MCF 10A (cell line): ENCODE measurements at places on chromosomes 13 and 19. TPM values are rescaled to one million over a fixed set of nuclear protein-coding genes. Genes with fewer than 3 reads are reported as not detected.
A peak's percentile ranks its signal among the peaks of the same experiment; 100 is the strongest.

The SIAH3 gene
- not detected in 2 replicates for total RNA-seq

The F10 gene
- not detected in 2 replicates for total RNA-seq

The KLK4 gene
- total RNA-seq: not detected in 2 replicates

The MYO16 gene
- total RNA-seq: not detected in 2 replicates

The ZNF569 gene
- total RNA-seq: 3.4 and 3.9 TPM in 2 replicates

The KLK8 gene
- not detected in 2 replicates for total RNA-seq

The IZUMO2 gene
- total RNA-seq: not detected in 2 replicates

The TTC9B gene
- total RNA-seq: not detected in 2 replicates

The SLC5A5 gene
- not detected in 2 replicates for total RNA-seq

GRCh38 chr19:8397746-8398310, 7.7 kb downstream of the RAB11B start:
- DNase-seq: no peak

DNA sequence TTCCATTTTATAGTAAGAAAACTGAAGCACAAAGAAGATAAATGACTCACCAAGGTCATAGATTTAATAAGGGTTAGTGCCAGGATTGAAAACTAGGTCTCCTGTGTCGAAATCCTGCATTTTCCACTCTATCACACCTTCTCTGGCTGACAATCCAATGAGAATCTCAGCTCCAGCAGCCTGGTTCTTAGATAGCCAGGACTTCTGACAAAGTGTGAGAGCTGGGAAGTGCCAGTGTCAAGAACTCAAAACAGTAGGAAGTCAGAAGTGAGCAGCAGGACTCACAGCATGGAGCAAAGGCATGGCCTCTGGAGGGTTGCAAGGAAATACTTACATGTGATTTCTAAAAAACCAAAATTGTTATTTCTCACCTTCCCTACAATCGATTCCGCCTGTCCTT, 24.3 kb downstream of the KCTD12 start:
- DNase-seq: peak; percentile 41

GRCh38 chr19:21823224-21823623, 12.8 kb downstream of the ZNF43 start:
- no peak for DNase-seq

DNA sequence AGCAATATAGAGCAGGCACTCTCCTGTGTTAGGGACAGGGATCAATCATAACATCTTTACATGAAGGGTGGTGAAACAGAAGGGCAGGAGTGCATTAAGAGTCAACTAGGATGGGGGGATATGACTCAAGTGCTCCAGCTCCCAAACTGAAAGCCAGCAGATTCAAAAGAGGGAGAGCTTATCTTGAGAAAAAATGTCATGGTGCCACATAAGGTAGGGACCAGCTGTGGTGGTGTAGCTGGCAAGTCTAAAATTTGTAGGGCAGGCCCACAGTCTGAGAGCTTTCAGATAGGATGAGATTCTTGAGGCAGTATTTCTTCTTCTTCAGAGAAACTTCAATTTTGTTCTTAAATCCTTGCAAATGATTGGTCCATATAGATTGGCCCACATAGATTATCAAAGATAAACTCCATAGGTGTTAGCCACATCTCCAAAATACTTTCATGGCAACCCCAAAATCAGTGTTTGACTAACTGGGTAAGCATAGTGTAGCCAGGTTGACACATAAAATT, 19.1 kb downstream of the DNAJC15 start:
- no peak for DNase-seq

- no peak for DNase-seq
Observed at GRCh38 chr19:15313649-15314279, 18.6 kb downstream of the BRD4 start.

DNA sequence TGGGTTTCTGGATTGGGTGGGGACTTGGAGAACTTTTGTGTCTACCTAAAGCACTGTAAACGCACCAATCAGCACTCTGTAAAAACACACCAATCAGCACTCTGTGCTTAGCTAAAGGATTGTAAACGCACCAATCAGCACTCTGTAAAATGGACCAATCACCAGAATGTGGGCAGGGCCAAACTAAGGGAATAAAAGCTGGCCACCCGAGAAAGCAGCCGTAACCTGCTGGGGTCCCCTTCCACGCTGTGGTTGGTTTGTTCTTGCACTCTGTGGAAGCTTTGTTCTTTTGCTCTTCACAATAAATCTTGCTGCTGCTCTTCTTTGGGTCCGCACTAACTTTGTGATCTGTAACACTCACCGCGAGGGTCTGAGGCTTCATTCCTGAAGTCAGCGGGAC, 37.3 kb downstream of the LIG4 start:
- no peak for DNase-seq

- peak; percentile 77 for DNase-seq
Observed at GRCh38 chr19:37932985-37933936, 26.3 kb downstream of the SIPA1L3 start.

- DNase-seq: no peak
Observed at GRCh38 chr19:6503407-6504201, 1.5 kb upstream of the TUBB4A start.

- DNase-seq: no peak
Observed at GRCh38 chr13:68030152-68030809, 800.1 kb upstream of the PCDH9 start.

- peak; percentile 94 for DNase-seq
Observed at GRCh38 chr19:14366529-14366928, 14.7 kb upstream of the ADGRE5 start.

DNA sequence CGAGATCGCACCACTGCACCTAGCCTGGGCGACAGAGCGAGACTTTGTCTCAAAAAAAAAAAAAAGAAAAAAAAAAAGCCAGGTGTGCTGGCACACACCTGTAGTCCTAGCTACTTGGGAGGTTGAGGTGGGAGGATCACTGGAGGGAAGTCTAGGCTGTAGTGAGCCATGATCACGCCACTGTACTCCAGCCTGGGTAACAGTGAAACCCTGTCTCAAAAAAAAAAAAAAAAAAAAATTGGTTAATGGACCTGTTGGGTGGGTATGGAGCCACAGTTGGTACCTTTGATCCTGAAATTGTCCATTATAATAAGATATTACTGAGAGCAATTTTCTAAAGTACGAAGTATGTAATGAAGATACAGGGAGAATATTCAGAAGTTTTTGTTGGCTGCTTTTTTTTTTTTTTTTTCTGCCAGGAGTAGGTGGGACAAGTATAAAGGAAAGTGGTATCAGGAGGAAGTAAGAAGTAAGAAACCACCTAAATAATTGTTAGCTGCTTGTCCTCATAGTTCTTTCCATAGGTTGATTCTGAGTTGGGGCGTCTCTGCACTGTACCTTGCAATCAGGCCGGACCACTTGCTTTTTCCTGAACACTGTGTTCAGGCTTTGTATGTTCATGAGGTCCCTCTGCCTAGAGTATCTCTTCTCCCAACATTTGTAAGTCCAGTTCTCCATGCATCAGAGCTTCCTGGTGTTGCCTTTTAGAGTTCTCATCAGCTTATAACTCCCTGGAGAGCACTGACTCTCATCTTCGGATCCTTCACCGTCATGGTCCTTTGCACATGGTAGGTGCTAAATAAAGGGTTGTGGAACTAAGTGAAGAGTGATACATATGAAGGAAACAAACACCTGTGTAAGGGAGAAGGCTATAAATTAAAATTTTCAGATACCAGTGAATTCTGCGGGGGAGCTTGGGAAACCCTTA, 31.7 kb downstream of the ARHGAP35 start:
- DNase-seq: no peak

- DNase-seq: no peak
Observed at GRCh38 chr13:25468325-25469168, 96.8 kb downstream of the ATP8A2 start.

- no peak for DNase-seq
Observed at GRCh38 chr13:35057858-35058257, 115.8 kb downstream of the NBEA start.

DNA sequence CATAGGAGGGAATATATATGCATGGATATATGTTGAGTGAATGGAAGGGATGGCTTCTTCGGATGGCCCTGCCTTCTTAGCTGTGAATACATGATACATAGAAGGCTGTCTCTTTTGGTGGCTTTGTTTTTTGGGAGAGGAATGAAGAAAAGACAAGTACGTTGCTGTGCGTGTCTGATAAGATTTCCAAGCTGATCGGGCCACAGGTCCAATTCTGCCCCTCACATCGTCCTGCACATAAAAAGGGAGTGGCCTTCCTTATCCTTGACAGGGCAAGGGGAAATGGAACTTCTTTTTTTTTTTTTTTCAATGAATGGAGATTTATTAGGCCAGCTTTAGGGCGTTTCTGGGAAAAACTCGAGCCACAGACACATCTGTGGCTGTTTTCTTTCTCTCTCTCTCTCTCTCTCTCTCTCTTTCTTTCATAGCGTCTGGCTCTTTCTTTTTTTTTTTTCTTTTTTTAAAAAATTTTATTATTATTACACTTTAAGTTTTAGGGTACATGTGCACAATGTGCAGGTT, 103.8 kb upstream of the SPATA13 start:
- no peak for DNase-seq

- peak; percentile 46 for DNase-seq
Observed at GRCh38 chr13:76917095-76917494, 30.9 kb upstream of the KCTD12 start.

GRCh38 chr13:100728201-100728600, 53.6 kb upstream of the TMTC4 start:
- DNase-seq: no peak

GRCh38 chr13:48121733-48122132, 26.8 kb upstream of the MED4 start:
- no peak for DNase-seq
